Stimulated activated naive CD4-positive, alpha-beta T cell treated with Interleukin-2 at 50 U/mL for 16 hours (primary cell): ENCODE measurements at places on chromosomes 13 and 19.

DNA sequence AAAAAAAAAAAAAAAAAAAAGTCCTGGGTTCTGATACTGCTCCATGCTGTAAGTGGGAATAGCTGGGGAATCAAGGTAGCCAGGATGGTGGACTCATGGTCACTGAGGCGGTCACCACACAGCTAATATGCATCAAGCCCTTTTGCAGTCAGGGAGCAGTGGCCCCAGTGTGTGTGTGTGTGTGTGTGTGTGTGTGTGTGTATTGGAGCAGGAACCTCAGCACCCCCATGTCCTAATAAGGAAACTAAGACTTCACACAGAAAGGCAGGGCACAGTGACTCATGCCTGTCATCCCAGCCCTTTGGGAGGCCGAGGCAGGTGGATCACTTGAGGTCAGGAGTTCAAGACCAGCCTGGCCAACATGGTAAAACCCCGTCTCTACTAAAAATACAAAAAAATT lies 12.0 kb downstream of the B3GNT3 start:
- no peak for DNase-seq

DNA sequence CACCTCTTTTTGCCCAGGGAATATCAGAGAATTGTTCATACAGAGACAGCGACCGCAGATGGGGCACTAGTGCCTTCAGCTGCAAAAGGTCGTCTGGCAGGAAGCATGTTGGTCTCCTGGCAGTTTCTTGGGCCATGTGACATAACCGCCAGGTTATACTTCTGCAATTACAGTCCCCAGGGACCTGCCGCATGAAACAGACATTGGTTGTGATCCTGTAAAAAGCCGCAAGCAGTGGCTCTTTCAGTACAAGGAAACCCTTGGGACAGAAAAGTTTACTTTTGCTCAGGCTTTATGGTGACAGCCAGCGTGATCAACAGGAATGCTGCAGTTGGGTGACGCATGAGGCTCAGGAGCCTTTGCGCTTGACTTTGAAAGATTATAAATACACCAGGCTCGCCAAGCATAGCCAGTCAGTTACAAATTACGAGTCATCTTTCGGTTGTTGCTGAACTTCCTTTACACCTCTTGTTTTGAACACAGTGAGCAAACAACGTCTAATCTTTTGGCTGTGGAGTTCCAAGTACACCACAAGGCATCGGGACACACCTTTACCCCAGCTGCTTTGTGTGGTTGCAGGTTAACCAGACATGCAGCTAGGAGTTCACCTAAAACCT lies 50.5 kb upstream of the UBE2L5 start:
- peak; percentile 47 for DNase-seq

DNA sequence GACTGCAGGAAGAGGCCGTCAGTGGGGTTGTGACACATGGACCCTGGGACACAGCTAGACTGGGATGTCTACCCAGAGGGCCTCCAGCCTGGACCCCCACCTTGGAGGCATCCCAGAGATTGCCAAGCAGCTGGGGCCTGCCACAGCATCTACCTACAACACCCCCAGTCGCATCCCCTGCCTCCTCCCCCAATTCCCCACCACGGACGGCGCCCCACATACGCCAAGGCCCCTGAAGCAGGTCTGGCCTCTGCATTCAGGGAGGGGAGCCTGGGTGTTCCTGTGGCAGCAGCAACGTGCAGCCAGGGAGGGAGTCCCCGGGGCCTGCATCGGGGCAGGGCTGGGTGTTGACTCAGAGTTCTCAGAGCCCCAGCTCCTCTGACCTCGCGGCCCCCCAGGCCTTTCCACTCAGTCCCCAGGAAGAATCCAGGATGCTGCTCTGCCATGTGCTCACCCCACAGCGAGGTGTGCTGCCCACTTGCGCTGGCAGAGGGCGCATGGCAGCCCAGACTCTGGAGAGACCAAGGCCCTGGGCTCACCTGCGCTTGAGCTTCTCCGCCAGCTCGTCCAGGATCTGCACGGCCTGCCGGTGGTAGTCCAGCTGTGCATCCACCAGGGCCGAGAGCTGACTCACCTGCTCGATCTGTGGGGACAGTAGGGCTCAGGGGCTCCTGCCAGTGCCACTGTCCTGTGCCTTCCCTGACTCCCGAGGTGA lies 19.6 kb downstream of the MPND start:
- no peak for DNase-seq

- no peak for DNase-seq
Measured at GRCh38 chr19:2668175-2668763, 34.2 kb downstream of the GNG7 start.
